Right renal cortex interstitium (tissue), 3 donors: ENCODE measurements at places on chromosomes 7 and 10. TPM values are rescaled to one million over a fixed set of nuclear protein-coding genes. Genes with fewer than 3 reads are reported as not detected.
A peak's percentile ranks its signal among the peaks of the same experiment; 100 is the strongest.

- no peak for DNase-seq
Observed at GRCh38 chr7:1725199-1725690, 55.2 kb downstream of the ELFN1 start.

DNA sequence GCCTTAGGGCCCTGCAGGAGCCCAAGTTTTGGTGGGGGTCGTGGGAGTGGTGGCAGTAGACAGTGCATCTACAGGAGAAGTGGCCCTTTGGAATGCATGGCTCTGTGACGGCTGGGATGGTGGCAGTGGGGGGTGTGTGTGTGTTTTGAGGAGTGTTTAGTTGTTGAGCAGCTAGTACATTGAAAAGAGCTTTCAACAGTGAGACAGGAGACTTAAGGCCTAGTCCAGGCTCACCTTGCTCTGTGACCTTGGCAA is 27.1 kb downstream of the ZNF775 start:
- no peak for DNase-seq

Gene CEP55
- polyA plus RNA-seq = 16.8 TPM

GRCh38 chr10:6014241-6014761 is 37.0 kb upstream of the IL15RA start:
- peak; percentile 16 for DNase-seq

Gene CAV1
- polyA plus RNA-seq = 32.3 TPM

Gene CPXM2
- polyA plus RNA-seq = 5.4 TPM

DNA sequence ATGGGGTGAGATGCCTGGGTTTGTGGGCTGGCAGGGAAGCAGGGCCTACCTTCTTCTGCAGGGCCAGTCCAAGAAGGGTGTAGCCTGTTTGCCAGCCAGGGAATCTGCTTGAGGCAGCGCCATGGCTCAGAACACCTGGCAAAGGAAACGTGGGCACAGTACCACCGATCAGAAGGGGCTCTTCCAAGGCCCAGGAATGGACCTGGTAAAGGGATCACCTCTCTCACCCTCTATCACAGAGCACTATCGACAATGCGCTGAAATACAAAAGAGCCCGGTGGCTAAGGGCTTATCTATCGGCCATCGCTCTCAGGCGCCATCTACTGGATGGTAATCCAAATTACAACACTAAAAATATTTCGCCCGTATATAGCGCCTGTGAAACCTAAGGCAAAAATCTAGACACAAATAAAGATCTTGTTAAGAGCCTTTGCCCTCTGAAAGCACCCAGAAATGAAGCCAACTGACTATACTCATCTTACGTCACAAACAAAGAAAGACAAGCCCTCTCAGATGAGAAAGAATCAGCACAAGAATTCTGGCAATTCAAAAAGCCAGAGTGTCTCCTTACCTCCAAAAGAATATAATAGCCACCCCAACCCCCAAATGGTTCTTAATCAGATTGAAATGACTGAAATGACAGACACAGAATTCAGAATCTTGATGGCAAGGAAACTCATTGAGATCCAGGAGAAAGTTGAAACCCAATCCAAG is 217.8 kb upstream of the HPS1 start:
- no peak for DNase-seq

DNA sequence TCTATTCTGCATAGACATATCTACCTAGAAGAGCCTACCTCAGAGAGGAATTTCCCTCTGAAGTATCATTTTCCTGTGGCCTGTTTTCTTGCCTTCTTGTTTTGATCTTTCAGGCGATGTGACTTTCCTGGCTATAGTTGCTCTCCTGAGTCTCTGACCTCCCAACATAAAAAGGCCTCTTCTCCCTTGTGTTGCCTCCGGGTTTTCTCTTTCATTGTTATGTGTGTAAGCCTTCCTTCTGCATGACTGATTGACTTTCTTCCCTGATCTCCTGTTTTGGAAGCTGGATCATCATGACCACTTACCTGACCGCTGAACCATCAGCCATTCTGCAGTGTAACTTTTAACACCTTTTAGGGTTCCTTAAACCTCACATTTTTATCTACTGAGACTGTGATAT is 441.5 kb upstream of the ETV1 start:
- no peak for DNase-seq

DNA sequence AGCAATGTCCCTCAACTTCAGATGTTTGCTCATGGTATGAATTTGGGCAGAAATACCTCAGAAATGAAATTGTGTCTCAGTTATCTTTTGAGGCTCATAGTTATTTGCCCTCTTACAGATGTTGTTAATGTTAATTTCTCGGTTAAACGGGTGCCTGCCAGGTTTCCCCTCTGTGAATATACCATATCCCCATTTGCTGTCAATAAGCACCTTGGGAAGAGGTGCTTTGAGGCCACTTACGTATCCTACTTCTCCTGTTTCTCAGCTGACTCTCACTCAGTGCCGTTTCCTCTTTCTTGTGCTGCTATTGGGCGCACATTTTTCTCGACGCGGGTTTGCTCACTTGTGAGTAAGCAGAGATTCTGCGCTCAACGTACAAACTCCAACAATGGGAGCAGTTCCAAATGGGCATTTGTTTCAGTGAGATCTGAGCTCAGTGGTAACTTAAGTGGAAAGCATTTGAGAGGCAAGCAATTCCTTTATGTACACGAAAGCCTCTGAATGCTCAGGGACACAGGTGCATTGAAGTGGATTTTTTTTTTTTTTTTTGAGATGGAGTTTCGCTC is 34.8 kb upstream of the JAKMIP3 start:
- DNase-seq = no peak

Gene OR6V1
- not detected for polyA plus RNA-seq

- DNase-seq = no peak
Observed at GRCh38 chr10:78009662-78010061, 19.7 kb downstream of the POLR3A start.

GRCh38 chr10:89846786-89847185 is 145.4 kb downstream of the KIF20B start:
- no peak for DNase-seq

Gene CCDC146
- 20.9 TPM for polyA plus RNA-seq

Gene PNLIPRP2
- polyA plus RNA-seq = not detected

Gene HIPK2
- 87.6 TPM for polyA plus RNA-seq

Gene SP4
- 17.4 TPM for polyA plus RNA-seq

Gene LRIT1
- not detected for polyA plus RNA-seq
